ENCODE measurements at places on chromosomes 16 and 17.

DNA sequence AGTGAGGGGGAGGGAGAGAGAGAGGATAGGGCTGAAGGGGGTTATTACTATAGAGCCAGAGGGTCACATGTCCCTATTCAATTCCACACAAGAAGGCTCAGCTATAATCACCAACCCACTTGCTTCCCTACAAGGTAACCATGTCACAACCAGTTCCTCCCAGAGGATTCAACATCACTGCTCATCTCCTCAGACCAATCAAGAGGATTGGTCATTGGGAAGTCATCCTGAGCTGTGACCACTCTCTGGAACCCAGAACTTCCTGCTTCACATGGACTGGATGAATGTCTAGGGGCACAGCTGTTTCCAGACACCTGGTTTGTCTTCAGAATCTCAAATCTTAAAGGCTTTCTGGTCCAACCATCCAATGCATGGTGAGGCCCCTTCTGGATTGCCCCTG lies 154.9 kb upstream of the SDK2 start:
- DNase-seq, result no peak

GRCh38 chr17:27939474-27940465 lies 46.6 kb upstream of the LYRM9 start:
- no peak for DNase-seq

- DNase-seq, result no peak
Observed at GRCh38 chr17:22300177-22300576, 607.9 kb downstream of the KCNJ18 start.

GRCh38 chr17:4545217-4545951 lies 9.8 kb downstream of the MYBBP1A start:
- no peak for DNase-seq

DNA sequence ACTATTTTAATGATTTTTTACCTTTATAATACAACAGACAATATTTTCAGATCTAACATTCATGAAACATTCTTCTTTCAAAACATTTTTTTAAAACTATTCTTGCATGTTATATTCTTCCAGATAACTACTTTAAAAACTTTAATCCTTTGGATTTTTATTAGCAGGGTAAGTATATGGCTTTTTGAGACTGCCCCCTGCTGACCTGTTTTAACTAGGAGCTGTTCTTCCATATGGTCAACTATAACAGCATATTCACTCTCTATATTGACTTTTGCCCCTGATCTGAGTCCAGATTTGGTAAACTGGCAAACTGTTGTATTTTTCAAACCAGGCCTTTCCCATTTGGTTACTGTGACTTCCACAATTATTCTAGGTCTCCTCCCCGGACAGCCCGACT lies 16.5 kb downstream of the ZNF18 start:
- no peak for DNase-seq

DNA sequence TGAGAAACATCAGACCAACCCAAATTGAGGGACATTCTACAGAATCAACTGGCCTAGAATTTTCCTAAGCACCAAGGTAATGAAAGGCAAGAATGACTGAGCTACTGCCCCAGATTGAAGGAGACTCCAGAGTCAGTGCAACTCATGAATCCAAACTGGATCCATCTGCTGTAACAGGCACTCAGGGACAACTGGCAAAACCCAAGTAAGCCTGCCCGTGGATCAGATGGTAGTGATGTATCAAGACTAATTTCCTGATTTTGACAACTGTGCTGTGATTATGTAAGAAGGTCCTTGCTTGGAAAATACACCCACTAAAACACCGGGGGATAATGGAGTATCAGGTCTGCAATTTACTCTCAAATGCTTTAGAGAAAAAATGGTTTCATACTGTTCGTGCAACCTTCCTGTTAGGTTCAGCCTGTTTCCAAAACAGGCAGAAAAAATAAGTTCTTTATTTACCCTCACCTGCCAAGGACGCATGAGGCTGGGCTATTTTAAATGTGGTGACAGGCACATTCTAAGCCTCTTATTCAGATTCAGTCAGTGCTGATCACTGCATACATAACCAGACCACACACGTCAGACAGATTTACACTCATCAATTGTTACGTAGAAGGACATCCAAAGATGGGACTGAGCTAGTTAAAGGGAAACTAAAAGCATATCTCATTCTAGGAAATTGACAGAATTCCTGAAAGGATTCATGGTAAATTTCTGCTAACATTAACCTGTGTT lies 7.0 kb downstream of the MBTPS1 start:
- no peak for DNase-seq

DNA sequence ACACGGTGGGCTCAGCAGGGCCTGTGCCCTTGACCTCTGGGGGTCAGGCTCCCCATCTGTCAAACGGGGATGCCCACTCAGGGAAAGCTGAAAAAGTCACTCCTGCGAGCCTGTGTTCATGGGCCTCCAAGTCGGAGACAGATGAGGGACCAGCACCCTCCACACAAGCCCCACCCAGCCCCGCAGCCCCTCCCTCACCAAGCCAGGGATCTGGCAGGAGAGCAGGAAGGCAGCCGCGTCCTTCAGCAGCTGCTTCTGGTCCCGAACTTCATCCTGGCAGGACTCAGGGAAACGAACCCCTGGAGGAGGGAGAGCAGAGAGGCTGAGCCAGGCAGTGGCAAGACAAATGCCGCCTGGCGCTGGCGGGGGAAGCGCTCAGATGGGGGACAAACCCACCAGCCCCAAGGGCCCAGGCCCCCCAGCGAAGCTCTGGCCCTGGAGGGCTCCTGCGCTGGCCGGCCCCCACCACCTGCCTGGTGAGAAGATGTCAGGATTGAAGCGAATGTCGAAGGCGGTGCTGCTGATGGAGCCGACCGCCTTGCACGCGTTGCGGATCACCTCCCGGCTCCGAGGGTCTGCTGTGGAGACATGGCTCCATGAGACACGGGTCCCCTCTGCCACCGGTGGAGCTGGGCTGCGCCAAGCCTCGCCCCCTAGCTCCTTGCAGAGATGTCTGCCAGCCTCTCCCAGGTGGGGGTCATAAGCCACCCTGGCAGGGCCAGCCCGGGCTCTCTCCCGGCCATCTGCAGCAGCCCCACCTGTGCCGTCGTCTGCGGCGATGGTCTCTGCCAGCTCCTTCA lies 15.4 kb downstream of the CLUH start:
- DNase-seq, result no peak

Data from stimulated activated CD8-positive, alpha-beta memory T cell treated with anti-CD3 and anti-CD28 coated beads, Interleukin-7, amount 100 ng/mL, for 1 hour (primary cell).